Dermis lymphatic vessel endothelial cell (primary cell): ENCODE measurements at places on chromosomes 2 and 18. TPM values are rescaled to one million over a fixed set of nuclear protein-coding genes. Genes with fewer than 3 reads are reported as not detected.

SPDYA gene
- total RNA-seq, result 0.33 and 0.52 TPM in 2 replicates

KLHL41 gene
- total RNA-seq, result under 0.01 and 0.17 TPM in 2 replicates

CD8B gene
- not detected in 2 replicates for total RNA-seq

TRMT61B gene
- total RNA-seq, result 9.4 and 10.0 TPM in 2 replicates
